ENCODE measurements at places on chromosomes 13 and 19.
A peak's percentile ranks its signal among the peaks of the same experiment; 100 is the strongest.

DNA sequence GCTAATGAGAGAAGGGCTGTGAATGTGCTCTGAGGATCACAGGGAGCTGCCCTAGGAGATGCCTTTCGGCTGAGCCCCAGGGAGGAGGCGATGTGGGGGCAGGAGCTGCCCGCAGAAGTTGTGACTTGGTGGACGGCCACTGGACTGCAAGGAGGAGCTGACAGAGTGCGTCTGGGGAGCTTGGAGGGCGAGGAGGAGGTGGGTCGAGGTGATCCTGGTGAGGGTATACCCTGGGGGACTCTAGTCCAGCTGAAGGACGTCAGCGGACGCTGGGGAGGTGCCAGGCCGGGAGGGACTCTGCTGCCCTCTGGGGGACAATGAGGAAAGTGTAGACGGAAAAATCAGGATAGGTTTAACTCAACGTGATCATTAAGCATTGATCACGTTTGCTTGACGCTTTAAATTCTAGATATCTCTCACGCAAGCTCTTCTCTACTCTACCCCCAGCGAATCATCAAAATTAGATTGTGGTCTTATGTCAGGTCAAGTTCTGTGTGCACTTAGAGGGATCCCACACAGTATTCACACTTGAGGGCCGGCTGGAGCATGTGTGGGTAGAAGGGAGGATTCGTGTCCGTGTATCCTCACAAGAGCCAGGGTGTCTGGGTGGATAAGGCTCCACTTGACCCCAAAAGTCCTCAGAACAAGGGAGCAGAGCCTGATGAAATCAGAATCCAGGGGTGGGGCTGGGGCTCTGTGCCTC is 3.3 kb upstream of the CEACAM7 start:
- DNase-seq: peak; percentile 21

DNA sequence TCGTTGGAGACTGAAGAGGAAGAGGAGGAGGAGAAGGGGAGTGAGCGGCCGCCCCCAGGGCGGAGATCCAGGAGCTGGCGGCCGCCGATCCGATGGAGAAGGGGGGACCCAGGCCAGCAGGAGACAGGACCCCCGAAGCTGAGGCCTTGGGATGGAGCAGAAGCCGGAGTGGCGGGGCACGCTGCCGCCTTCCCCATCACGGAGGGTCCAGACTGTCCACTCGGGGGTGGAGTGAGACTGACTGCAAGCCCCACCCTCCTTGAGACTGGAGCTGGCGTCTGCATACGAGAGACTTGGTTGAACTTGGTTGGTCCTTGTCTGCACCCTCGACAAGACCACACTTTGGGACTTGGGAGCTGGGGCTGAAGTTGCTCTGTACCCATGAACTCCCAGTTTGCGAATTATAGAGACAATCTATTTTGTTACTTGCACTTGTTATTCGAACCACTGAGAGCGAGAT is 1.8 kb downstream of the GADD45B start:
- no peak for DNase-seq

- no peak for DNase-seq
Measured at GRCh38 chr19:43101950-43102349, 19.4 kb upstream of the PSG2 start.

- no peak for DNase-seq
Measured at GRCh38 chr19:6015841-6016545, 38.1 kb upstream of the RANBP3 start.

Data from ELF-1 (cell line).